ENCODE measurements at places on chromosomes 12 and 14.

- no peak for DNase-seq
Measured at GRCh38 chr14:66507181-66507721, 696 bp upstream of the GPHN start.

DNA sequence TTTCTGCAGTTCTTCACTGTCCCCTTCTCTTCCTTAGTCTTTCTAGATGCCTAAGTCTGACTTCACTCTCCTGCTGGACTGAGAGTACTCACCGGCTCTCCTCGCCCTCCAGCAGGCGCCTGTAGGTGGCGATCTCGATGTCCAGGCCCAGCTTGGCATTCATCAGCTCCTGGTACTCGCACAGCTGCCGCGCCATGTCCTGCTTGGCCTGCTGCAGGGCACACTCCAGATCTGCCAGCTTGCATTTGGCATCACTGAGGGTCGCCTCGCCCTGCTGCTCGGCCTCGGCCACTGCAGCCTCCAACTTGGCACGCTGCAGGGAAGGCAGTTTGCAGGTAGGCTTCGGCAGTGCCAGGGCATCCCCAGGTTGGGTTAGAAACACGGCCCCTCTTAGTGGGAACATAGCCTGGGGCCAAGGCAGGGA, 5.2 kb downstream of the KRT84 start:
- no peak for DNase-seq

DNA sequence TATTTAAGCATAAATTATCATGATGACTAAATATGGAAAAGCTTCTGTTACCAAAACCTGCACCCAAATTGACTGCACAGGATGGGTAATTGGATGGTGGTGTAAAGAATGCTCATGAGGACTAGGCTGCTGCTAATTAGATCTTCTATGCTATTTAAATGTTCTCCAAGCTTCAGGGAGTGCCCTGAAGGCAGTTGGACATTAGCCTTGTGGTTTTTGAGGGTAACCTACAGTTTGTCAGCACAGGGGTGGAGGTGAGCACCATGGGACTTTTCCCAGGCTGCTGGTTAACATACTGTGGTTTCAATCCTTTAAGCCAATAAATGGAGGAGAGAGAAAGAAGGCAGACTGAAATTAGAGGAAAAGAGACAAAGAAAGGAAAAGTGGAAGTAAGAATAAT, 145.0 kb downstream of the WIF1 start:
- DNase-seq = no peak

- DNase-seq = no peak
Measured at GRCh38 chr12:40436564-40436963, 211.8 kb downstream of the LRRK2 start.

DNA sequence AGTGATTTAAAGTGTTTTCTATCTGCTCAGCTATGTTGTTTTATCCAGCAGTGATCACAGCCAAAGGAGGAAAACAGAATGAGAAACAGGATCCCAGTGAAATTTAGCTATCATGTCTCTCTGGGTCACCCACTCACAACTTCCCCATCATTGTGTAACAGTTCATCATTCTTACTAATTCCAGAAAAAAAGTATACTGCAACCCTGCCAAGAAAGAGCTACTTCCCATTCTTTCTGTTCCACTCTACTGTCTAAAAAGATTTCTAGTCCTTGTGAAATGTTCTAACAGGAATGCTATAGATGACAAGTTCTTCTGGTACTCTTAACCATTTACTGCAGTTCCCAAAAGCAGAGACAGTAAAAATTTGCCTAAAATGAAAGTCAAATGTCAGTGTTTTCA, 39.2 kb upstream of the CD163 start:
- no peak for DNase-seq
